ENCODE measurements at places on chromosomes 6 and 20. TPM values are rescaled to one million over a fixed set of nuclear protein-coding genes. Genes with fewer than 3 reads are reported as not detected.

The SLC26A8 gene
- not detected for total RNA-seq

The SLC16A10 gene
- total RNA-seq = not detected

The CRIP3 gene
- not detected for total RNA-seq

The TSHZ2 gene
- total RNA-seq = not detected

The SLC24A3 gene
- total RNA-seq = not detected

The BCKDHB gene
- total RNA-seq = 18.2 TPM

The GNAS-AS1 gene
- total RNA-seq = 1.0 TPM

The ANGPT4 gene
- total RNA-seq = not detected
